OCI-M1 (cell line): ENCODE measurements at places on chromosomes 16 and 17.

- no peak for DNase-seq
These were observed 159.9 kb downstream of the CYB561 start for GRCh38 chr17:63286254-63286653.

DNA sequence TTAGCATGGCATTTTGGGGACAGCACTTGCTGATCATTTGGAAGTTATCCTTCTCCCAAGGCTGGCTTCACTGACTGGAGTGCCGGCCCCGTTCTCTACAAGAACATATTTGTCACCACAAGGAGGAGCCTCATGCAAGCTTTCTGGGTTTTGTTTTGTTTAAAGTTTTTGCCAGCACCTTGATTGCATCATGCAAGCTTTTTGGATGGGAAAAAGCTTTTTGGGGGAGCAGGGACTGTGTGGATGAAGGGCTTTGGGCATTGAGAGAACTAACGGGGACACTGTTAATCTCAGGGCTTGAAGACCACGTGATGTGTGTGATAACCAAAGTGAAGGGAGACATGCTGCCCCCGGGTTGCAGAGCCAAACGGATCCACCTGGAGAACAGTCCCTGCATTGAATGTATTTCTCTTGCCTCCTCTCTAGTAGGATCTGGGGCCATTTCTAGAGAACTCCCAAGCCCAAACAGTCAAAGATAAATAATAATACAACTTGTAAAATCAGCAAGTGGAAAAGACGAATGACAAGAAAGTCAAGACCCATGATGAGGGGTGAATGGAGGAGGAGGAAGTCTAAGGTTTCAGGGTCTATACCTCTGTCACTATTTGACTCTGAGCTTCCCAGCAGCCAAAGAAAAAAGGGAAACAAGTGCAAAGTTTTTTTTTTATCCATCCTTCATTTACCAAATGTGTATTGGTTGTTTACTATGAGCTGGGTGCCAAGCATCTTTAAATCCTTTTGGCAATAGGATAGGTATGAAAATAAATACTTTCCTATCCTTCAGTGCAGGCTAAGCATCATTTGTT lies 17.2 kb downstream of the TMEM114 start:
- DNase-seq = peak; percentile 78

- peak; percentile 70 for DNase-seq
These were observed 82.2 kb downstream of the TNRC6C start for GRCh38 chr17:78040440-78041385.

DNA sequence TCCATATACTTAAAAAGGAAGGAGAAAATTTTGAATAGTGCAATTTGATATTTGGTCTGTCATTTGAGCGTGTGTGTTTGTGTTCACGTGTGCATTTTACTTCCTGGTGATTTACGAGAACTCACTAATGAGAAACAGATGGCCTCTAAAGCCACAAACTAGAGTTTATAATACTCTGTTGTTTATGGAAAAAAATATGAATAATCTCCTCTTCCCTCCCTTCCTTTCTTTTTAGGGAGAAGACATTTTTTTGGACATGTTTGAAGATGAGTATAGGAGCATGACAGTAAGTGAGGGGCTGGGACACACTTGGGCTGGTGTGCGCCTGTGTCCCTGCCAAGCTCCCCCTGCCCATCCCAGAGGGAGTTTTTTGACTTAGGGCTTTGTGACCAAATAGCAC lies 102.7 kb downstream of the CLEC16A start:
- no peak for DNase-seq

GRCh38 chr17:11309033-11309432 lies 68.0 kb downstream of the SHISA6 start:
- no peak for DNase-seq

DNA sequence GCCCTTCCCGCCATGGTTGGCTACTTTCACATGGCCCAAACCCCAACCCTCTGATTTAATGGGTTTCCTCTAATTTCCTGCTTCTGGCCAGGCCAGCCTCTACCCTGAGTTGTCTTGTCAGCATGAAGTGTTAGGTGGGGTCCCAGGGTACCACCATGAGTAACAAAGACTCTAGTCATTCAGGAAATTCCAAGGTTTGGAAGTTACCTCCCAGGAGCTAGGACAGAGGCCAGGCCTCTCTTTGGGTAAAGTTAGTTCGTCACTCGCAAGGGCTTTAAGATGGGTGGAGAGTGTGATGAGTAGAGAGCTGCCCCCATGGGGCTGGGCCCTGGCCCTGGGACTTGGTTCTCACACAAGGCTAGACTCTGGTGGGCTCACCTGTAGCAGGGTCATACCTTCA lies 54.6 kb downstream of the PLD6 start:
- DNase-seq = no peak

DNA sequence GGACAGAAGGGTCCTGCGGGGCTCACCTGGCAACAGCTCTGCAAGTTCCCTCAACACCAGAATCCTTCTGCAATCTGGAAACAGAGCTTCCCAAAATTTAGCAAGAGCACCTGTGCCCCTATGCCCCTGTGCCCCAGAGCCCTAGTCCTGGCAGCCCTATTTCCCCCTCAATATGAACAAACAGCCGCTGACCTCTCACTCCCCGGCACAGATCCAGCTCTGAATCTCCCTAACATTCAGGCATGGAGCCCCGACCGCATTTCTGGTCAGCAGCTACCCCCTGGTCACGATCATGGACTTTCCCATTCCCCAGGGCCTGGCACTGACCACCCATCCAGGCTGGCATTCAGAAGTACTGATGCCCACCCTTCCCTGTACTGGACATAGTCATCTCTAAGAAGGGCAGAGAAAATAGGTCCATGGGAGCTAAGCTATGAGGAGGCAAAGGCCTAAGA lies 110.8 kb upstream of the SMURF2 start:
- DNase-seq = no peak

DNA sequence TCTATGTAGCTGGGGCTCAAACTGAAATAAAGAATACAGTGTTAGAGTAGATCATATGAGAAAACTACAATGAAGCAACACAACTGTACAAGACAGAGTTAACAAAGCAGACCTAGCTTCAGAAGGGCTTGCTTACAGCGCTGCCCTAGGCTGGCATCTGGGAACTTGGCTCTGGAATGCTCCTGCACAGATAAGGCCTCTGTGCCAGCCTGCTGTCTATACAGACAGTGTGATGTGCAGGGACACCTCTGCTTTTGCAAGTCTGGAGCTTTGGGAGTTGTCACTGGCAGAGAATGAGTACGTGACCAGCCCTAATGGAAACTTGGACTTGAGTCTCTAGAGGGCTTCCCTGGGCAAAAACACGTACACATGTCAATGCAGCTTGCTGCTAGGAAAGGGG lies 32.1 kb upstream of the SLC38A8 start:
- DNase-seq = no peak

GRCh38 chr17:28811651-28812090 lies 30.9 kb downstream of the FAM222B start:
- peak; percentile 81 for DNase-seq
